H9 (cell line): ENCODE measurements at places on chromosomes 13 and 19.

- no peak for DNase-seq
These were observed 614.2 kb downstream of the DCT start for GRCh38 chr13:93865235-93865634.

DNA sequence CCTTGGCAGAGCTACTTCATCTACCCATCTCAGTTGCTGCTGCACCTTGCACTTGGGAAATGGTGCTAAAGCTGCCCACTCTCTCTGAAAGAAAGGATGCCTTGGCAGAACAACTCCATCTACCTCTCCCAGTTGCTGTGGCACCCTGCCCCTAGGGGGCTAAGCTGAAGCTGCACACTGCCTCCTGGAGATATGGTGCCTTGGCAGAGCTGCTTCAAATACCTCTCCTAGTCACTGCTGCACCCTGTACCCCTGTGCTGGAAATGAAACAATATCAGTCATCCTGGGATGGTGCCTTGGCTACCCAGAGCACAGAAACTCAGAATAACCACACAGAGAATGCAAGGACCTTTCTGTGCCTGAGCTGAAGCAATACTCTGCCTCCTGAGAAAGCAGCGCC, 615.8 kb downstream of the DIAPH3 start:
- DNase-seq, result no peak

DNA sequence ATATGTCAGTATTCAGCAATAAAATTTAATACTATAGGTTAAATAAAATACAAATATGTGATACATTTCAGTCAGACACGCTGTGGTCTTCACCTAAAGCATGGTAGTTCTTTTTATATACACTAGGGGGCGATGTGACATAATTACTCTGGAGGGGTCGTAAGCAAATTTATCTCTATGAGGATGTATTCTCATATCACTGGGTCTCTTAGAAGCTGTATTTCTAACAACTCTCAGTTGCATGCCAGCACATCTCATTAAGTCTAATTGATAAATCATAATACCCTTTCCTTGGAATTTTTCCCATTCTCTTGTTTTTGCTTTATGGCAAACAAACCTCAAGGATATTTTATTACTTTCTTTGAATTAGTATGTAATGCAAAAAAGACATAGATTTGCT, 3.9 kb upstream of the PCDH17 start:
- no peak for DNase-seq

- DNase-seq, result no peak
These were observed 58.0 kb downstream of the ERCC5 start for GRCh38 chr13:102903659-102904407.

DNA sequence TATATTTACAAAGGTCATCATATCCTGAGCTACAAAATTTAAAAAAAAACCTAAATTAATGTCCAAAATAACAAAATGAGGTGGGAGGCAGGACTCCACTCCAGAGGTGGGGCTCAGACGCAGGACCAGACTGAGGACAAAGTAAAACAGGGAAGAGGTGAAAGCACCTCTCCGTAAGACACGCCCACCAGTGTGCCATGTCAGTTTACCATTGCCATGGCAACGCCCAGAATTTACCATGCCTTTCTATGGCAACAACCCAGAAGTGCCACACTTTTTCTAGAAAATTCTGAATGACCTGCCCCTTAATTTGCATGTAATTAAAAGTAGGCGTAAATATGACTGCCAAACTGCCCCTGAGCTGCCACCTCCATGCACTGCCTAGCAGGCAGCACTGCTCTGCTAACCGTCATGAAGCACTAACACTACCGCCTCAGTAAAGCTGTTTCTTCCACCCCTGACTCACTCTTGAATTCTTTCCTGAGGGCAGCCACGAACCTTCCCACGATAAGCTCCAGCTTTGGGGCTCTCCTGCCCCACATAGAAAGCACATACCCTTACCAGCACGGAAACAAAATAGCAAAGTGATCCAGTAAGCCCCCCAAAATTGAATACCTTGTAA, 22.3 kb upstream of the PDCD5 start:
- peak; percentile 55 for DNase-seq

GRCh38 chr19:21269813-21270212, 59.4 kb downstream of the ZNF708 start:
- no peak for DNase-seq

DNA sequence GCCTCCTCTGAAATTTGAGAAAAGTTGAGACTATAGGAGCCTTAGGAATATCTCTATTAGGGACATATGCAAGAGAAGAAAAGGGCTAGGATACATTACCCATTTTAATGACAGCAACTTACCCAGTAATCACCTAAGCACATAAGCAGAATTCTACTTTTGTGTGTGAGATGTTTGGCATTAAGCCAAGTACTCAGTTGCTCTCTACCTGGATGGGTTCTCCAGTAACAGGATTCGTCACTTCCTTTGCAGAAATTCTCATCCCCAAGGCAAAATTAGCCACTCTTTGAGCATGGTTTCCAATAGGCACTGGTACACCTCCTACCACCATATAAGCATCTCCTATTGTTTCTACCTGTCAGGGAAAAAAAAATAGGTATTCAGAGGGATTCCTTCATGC, 95.1 kb downstream of the C13orf42 start:
- DNase-seq, result no peak

GRCh38 chr19:14063105-14063504, 1.2 kb upstream of the PALM3 start:
- DNase-seq, result no peak

DNA sequence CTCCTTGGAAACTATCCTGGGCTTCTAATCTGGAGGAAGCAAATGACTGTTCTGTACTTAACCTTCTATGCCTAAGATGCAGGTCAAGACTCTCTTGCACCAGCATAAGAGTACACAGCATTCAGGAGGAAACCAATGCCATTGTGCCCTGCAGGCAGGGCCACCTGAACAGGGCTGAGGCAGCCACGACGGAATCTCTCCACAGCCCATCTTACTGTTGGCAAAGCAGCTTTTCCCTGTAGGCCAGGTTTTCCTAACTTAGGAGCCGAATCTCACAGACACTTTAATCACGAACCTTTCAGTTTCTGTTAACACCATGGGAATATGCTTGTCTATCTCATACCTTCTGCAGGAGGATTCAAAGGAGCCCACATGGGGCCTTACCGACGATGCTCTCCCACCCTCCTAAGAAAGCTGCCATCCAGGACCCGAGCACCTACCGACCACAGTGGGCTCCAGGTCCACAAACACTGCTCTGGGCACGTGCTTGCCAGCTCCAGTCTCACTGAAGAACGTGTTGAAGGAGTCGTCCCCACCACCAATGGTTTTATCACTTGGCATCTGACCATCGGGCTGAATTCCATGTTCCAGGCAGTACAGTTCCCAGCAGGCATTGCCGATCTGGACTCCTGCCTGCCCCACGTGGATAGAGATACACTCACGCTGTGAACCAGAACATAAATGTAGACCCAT, 2.6 kb downstream of the TUBA3C start:
- DNase-seq, result no peak

DNA sequence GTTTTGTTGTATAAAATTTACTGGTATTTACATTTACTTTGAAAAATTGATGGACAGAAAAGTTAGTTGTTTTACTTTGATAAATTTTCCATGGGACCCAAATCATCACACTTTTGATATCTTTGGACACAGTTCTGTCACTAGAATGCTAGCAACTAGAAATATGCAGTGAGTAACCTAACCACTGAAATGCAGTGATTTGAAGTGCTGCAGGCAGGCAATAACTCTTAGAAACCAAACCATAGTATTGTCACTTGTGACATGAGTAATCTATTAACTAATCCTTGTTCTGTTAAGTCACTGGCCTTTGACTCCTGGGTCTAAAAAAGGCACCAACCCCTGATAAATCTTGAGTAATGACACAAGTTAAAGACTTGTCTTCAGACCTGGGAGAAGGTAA, 620.0 kb upstream of the ATXN8OS start:
- no peak for DNase-seq

DNA sequence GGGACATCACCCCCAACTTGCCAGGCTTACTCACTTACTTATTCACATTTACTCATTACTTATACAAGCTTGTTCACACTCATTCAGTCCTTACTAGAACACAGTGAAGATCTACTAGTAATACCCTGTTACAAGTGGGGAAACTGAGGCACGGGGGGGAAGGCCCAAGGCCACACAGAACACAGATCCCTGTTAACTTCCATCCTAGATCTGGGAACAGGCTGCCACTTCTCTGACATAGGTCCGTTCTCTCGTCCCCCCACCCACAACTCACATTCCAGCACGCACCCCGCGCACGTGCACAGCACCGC, 1.5 kb upstream of the NRTN start:
- no peak for DNase-seq

- DNase-seq, result no peak
These were observed 12.5 kb upstream of the MYDGF start for GRCh38 chr19:4682417-4683200.

DNA sequence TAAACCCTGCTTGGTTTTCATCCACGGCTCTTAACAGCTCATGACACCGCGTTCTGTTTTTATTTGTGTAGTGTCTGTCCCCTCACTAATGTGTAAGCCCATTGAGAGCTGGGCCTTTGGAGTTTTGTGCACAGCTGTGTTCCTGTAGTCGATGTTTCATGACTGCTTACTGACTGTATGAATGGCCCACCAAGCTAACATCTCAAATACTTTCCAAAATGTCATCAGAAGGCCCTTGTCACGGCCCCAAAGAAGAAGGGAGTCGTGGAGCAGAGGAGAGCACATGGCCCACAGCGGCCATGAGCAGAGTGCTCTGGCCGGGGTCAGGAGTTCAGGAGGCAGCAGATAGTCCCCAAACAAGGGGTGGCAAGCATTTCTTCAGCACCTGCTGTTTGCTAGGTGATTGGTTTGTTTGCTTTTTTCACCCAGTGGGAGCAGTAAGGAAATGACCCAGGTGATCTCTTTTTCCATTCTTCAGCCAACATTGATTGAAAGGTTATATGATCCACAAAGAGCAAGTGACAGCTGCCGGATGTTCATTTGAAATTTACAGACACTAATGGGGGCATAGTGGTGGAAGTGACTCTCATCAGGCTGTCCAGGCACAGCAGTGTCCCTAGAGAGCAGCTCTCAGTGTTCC, 315.2 kb downstream of the ATP8A2 start:
- no peak for DNase-seq

- DNase-seq, result no peak
These were observed 54.4 kb upstream of the MEDAG start for GRCh38 chr13:30851697-30852096.

- DNase-seq, result peak; percentile 83
These were observed 95.3 kb upstream of the SLC15A1 start for GRCh38 chr13:98847780-98848179.

DNA sequence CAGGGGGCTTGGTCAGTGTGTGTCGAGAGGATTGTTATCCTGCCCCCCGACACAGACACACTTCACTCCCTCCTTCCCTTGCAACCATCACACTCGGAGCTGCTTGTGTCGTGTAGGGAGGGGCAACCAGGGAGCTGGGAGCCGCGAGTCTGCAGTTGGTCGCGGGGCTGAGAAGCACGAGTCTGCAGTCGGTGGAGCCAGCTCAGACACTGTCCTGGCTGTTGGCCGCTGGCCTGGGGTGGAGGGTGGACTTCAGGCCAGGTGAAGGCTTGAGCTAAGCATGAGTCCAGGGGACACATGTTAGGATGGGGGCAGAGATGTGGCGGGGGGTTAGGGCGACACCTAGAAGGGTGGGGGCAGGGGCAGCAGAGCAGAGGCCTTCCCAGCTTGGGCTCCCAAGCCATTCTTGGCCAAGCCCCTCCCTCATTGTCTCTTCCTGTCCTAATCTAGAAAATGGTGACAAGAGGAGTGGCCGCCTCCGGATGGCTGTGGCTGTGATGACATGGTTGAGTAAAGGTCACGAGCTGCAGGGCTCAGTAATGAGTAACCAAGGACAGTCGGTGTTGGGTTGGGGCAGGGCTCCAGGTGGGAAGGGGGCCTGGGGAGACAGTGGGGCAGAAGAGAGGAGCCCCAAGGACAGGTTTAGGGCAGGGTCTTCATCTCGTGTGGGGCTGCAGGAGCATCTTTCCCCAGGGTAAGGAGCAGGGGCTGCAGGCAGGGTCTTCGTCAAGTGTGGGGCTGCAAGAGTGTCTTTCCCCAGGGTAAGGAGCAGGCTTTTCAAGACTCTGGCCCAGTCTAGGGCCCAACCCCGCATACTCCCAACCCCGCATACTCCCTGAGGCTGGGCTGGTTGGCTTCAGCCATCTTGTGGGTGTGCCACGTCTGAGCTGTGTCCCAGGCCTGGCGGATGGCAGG, 8.6 kb downstream of the PPP5C start:
- DNase-seq, result no peak

DNA sequence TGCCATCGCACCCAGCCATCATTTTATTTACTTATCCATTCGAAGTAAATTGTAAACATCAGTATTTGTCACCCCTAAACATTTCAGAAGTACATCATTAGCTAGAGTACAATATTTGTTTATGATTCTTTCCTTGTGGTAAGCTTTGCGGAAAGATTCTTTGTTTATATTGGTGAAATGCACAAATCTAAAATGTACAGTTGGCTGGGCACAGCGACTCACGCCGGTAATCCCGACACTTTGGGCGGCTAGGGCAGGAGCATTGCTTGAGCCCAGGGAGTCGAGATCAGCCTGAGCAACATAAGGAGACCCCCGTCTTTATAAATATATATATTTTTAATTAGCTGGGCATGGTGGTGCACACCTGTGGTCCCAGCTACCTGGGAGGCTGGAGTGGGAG, 10.1 kb downstream of the LGALS7B start:
- no peak for DNase-seq

- DNase-seq, result peak; percentile 72
These were observed 8.1 kb upstream of the PTBP1 start for GRCh38 chr19:788983-789700.

DNA sequence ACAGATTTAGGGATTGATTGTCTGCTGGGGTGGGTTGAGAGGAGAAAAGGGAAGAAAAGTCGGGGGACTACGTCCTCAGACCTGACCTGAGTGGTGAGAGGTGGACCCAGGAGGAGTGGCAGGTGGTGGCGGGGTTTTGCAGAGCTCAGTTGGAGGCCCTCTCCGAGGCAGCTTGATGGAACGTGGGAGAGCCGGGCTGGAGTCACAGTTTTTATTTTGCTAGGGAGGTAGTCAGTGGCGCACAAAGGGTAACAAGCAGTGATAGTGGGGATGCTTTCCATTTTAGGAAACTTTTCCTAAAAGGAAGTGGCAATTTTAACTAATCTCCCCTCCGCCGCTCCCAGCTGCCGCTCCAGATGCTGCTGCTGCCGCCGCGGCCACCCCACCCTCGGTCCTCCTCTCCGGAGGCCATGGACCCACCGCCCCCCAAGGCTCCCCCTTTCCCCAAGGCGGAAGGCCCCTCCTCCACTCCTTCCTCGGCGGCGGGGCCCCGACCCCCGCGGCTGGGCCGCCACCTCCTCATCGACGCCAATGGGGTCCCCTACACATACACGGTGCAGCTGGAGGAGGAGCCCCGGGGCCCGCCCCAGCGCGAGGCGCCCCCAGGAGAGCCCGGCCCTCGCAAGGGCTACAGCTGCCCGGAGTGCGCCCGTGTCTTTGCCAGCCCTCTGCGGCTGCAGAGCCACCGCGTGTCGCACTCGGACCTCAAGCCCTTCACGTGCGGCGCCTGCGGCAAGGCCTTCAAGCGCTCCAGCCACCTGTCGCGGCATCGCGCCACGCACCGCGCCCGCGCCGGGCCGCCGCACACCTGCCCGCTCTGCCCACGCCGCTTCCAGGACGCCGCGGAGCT, 1.1 kb upstream of the ZNF581 start:
- DNase-seq, result no peak
